ENCODE measurements at places on chromosomes 16 and 17.

GRCh38 chr16:11064202-11064540 lies 119.8 kb downstream of the CLEC16A start:
- no peak for DNase-seq

GRCh38 chr17:68812876-68813584 lies 142.2 kb downstream of the ABCA8 start:
- no peak for DNase-seq

GRCh38 chr16:18003033-18003432 lies 333.5 kb downstream of the NPIPA8 start:
- no peak for DNase-seq

- no peak for DNase-seq
These were observed 15.8 kb upstream of the RBBP6 start for GRCh38 chr16:24523569-24523968.

GRCh38 chr16:2584729-2585650 lies 47.2 kb downstream of the PDPK1 start:
- no peak for DNase-seq

- DNase-seq = no peak
These were observed 456.2 kb upstream of the DYNLRB2 start for GRCh38 chr16:80084614-80085013.

All from stimulated activated CD4-positive, alpha-beta T cell treated with anti-CD3 and anti-CD28 coated beads, Interleukin-1b, Interleukin-23, amount 100 ng/mL, for 48 hours (primary cell).